ENCODE measurements at places on chromosomes 1 and 21.

DNA sequence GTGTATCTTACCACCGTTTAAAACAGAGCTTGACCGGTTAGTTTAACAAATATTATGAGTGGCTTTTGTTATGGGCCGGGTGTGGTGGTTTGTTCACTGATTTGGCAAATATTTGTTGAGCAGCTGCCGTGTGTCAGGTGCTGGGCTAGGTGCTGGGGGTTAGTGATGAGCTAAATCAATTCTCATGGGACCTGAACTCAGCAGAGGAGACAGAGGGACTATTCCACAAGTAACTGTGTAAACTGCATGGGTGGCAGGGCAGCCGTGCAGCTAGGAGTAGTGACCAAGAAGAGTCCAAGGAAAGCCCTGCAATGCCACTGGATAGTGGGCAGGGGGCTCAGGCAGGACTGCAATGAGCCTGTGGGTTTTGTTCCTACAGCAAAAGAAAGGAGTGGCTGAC lies 11.2 kb upstream of the C2CD2 start:
- no peak for DNase-seq

- no peak for DNase-seq
Observed at GRCh38 chr1:219847215-219847855, 81.0 kb downstream of the SLC30A10 start.

DNA sequence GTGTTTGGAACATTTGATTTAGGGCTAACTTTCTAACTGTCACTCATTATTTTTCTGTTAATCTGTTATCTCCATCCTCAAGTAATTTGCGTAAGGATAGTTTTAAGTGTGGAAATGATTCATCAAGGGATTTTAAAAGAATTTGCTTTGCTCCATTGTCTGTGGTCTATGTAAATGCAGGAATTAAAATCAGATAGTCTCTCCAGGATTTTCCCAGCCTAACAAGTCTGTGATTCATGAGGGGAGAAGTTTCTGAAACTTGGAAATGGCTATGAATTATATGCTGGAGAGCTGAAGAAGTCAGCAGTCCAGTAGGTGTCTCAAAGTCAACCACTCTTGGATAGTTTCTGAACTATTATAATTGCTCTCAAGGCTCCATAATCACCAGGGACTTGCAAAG lies 264.5 kb downstream of the MRPL39 start:
- DNase-seq, result no peak

DNA sequence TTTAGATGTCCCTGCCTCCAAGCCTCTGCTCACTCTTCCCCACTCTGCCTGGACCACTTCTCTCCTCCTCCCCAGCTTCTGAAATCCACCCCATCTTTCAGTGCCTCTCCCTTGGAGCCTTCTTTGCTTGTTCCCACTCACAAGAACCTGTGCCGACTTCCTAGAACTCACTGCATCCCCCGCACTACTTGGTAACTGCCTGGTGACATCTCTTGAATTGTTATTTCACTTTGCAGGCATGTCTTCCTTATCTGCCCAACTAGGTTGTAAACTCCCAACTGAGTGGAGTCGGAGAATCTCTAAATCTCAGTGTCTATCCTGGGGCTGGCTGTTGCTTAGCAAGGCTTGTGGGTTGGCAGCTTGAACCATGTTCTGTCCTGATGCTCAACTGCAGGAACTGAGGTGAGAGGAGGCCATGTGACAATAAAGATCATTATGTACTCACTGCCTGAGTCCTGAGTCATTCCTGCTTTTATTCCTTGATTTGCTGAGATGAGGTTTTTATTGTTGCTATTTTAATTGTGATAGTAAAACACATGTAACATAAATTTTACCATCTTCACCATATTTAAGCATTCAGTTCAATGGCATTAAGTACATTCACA lies 3.9 kb downstream of the KPRP start:
- DNase-seq, result no peak

GRCh38 chr1:26913754-26914619 lies at the start of gene NR0B2:
Gene NR0B2, minus strand, starts transcription at chr1:26913975. Its CDS starts 35 bp downstream, at chr1:26913940.
- no peak for DNase-seq

- no peak for DNase-seq
Observed at GRCh38 chr1:183368213-183369108, 49.7 kb downstream of the NMNAT2 start.

- DNase-seq, result no peak
Observed at GRCh38 chr1:228842094-228842775, 107.0 kb downstream of the RHOU start.

DNA sequence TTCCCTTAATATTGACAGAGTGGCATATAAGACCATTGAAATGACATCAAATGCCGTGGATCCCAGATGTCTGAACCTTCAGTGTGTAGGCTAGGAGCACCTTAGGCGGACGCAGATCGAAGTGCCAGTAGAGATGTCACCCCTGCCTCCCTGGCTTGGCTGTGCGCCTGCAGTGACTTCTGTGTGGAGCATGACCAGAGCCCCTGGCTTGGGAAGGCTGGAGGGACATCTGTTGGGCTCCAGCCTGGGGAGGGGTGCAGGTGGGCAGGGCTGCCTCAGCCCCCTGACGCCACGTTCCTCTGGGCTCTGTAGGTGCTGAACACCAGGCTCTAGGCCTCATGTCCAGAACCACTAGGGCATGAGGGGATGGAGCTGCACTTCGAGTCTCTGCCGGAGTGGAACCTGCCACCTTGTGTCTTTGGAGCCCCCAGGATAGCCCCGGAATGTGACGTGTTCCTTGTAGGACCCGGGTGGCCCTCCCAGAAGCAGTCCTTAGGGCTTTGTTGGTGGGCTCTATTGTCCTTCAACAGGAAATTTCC lies 103.8 kb downstream of the ADARB1 start:
- no peak for DNase-seq

DNA sequence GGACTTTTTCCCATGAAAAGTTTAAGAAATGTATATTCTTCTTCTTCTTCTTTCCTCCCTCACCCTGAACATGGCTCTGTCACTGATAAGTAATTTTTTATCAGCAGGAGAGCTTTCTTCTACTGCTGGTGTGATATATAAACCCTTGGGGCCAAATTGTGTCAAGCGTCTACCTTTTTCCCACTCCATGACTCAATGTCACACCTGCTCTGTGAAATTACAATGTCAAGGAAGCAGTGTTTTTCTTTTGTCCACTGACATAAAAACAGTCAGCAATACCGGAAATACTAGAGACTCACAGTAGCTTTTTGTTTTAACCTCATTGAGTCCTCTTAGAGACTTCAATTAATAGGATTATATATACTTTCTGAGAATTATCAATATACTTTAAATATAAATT lies 416.2 kb upstream of the ADGRL4 start:
- no peak for DNase-seq

DNA sequence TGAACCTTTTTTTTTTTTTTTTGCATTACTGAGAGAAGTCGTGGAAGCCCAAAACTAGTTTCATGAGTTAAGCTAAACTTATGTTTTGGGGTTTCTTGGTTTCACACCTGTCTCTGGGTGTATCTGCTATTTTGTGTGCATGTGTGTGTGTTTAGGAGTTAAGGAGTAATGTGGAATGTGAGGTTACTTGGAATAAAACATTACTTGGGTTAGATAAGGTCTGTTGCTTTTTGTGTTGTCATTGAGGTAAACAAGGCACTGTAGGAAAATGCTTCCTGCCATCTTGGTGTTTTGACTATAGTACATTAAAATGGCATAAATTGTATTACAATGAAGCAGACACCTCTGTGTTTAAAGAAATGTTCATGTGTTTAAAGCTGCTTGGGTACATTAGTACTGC lies 2.9 kb downstream of the TENT5C start:
- DNase-seq, result no peak

DNA sequence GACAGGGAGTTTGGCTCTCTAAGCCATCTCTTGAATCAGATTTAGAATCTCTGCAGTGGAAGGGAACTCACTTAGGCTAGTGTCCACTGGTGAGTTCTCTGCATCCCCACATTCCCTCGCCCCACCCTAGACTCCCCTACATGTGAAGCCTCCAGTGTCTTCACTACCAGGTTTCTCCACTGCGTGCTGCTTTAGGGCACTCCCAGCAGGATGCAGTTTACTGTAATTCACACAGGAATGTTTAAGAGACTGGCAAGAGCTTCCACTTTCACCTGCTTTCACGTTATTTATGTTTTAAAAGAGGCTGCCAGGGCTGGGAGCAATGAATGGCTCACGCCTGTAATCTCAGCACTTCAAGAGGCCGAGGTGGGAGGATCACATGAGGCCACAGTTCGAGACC lies 60.2 kb downstream of the KAZN start:
- DNase-seq, result no peak

DNA sequence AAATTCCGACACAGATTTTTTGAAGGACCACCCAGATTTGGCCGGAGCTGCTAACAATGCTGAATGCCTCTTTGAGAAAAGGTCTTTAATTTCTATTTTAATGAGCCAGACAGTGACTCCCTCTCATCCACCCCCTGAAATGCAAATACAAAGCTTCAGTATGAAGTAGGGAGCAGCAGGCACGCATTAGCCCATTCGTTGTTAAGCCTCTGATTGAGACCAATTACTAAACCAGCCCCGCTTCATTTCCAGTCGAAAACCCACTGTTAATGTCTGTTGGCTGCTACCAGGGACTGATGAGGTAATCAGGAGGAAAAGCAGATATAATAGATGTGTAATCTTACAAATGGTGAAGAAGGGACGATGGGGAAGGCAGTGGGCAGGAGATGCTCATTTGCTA lies 4.8 kb upstream of the C8A start:
- no peak for DNase-seq

GRCh38 chr1:43349594-43350306 lies 9.0 kb upstream of the CDC20 start:
- no peak for DNase-seq

GRCh38 chr1:79657951-79658658 lies 651.6 kb upstream of the ADGRL4 start:
- DNase-seq, result no peak

- DNase-seq, result no peak
Observed at GRCh38 chr1:236160540-236161127, 18.3 kb downstream of the GPR137B start.

GRCh38 chr1:1402072-1402900 lies 3.2 kb upstream of the CCNL2 start:
- DNase-seq, result no peak

DNA sequence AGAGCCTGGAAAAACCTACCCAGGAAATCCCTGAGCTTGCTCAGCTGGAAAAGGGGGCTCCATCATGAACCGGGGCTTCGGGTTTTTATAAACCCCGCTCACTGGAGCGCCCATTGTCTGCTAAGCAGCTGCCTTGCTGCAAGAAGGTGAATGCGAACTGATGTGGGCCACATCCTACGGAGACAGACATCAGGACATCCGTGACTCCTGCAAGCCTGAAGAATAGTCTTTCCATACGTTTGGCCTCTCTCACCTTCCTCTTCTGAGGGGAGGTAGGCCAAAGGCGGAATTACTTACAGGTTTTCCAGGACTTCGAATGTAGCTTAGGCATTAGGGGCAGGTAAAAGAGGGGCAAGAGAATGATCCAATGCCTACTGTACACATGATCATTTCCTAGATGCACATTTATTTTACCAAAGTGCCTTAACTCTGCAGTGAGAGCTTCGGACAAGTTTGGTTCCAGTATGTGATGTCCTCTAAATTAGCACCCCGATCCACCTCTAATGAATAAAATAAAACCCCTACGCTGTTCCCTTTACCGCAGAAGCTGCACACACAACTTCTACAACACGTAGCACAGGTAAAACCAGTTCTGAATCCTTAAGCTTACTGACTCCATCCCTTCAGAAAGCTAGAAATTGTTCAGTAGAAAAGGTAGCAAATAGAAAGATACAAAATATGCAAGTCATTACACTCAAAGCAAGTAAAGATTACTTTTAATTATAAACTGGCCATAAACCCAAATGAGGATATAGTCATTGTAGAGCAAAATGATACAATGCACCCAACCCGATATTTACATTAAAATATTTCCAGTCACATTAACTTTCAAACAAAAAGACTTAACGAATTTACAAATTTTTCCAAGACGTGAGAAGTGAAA lies 866 bp upstream of the SORT1 start:
- DNase-seq, result no peak

GRCh38 chr1:194060481-194060880 lies 874.1 kb upstream of the B3GALT2 start:
- no peak for DNase-seq

DNA sequence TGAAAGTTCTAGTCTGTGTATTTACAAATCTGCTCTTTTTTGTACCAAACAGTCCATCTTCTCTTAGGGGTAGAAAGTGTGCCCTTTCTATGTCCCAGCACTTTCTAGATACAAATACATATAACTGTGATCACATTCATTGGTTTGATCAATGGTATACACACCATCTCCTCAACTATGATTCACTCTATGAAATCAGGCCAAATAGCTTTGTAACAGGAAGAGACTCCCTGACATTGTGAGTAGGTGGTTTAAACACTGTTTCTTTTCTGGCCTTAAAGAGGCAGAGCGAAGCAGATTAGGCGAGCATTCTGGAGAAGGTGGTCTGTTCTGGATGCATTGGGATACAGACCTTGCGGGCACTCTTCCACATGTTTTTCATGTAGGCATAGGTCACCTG lies 39.3 kb upstream of the EXOSC10 start:
- DNase-seq, result no peak

- DNase-seq, result no peak
Observed at GRCh38 chr1:100266741-100267140, 725 bp downstream of the RTCA start.

DNA sequence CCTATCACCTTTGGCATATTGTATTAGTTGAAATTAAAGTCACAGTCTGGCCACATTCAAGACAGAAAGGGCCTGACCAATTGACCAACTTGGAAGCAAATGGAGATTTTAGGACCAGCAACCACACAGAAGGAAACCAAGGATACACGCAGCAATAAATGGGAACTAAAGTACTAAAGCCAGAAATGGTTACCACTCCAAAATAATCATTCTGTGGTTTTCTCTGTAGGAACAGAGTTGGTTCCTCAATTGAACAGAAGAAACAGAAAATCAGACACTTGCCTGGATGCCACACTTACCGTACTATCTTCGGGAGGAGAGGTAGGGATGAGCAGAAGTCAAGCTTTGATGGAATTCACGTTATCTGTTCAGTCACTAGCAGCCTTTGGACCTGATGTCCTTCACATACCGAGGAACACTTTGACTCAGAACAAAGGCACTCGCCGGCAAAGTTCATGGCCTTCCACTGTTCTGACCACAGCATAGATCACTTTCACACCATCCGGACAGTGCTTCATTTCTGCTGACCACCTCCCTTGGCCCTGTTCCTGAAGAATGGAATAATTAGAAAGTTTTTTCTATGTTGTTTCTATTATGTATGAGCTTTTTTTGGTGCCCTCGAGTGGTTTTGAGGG lies 96.9 kb downstream of the LPAR3 start:
- no peak for DNase-seq
